ENCODE measurements at places on chromosomes 4 and X.

GRCh38 chrX:50638123-50638522 lies 167.5 kb upstream of the DGKK start:
- DNase-seq = no peak

GRCh38 chr4:125762537-125762936 lies 447.8 kb downstream of the FAT4 start:
- DNase-seq = no peak

DNA sequence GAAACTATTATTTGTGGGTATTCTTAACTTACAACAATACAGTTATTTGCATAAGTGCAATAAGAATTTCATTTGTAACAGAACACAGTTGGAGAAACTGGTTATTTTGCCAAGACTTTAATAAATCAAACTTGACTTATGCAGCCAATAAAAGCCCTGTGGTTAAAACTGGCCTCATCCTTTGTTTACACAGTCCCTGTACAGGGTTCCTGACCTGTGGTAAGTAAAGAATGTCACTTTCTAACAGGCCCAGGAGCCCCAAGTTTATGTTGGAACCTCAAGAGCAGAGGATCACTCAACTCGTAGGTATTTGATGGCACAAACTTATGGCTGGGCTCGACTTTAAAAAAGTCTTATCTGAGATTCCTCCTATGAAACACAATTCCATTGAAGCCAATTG lies 88.6 kb upstream of the PTCHD1 start:
- no peak for DNase-seq

DNA sequence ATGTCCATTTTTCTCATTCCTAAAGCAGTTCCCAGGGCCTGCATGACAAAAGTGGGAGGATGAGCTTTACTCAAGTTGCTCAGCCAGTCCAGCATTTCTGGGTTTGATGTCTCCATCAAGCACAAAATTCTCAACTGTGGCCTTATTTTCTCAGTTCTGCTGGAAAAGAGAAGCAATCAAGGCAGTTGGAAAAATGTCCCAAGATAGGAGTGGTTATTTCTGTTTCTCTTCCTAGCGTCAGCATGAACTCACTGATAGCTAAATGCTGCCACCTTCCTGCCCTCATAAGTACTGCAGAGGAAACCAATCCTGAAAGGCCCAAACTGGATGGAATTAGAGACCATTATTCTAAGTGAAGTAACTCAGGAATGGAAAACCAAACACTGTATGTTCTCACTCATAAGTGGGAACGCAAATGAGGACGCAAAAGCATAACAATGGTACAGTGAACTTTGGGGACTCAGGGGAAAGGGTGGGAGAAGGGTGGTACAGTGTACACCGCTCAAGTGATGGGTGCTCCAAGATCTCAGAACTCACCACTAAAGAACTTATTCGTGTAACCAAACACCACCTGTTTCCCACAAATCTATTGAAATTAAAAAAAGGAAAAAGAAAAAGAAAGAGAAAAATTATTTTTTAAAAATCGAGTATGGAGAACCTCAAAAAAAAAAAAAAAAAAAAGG lies 29.6 kb downstream of the ADH7 start:
- DNase-seq = peak; percentile 17

DNA sequence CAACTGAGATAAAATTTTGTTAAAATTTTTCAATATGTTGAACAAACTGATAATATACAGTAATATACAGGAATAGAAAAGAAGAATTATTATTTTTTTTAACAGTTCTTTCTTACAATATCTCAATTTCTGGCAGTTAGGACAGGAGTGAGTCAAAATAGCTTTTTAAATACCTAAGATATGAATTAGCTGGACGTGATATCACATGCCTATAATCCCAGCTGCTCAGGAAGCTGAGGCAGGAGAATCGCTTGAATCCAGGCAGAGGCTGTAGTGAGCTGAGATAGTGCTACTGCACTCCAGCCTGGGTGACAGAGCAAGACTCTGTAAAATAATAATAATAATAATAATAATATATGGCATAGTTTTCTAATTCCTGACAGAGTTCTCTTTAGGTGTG lies 1039.3 kb downstream of the STPG2 start:
- no peak for DNase-seq

- DNase-seq = no peak
Observed at GRCh38 chr4:54090804-54091623, 8.9 kb upstream of the GSX2 start.

DNA sequence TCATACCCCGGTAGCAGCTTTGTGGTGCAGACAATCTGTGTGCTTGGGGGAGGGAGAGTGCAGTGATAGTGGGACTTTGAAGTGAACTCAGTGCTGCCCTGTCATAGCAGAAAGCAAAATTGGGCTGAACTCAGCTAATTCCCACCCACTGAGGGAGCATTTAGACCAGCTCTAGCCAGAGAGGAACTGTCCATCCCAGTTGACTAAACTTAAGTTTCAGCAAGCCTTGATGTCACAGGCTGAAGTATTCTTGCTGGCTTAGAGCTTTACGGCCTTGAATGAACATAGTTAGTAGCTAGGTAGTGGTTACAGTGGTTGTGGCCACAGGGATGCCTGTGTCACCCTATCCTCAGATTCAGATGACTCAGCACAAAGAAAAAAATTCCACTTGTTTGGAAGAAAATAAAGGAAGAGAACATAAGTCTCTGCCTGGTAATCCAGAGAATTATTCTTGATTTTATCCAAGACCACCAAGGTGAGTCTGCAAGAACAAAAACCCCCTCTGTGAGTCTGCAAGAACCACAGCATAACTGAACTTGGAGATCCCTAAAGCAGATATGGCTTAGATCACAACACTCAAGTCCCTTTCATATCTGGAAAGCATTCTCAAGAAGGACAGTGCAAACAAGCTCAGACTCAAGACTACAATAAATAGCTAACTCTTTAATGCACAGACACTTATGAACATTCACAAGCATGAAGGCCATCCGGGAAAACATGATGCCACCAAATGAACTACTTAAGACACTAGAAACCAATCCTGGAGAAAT lies 39.4 kb downstream of the ADH7 start:
- no peak for DNase-seq

GRCh38 chrX:132171478-132171877 lies 43.7 kb upstream of the FRMD7 start:
- DNase-seq = no peak

GRCh38 chr4:70927502-70928137 lies 25.5 kb downstream of the MOB1B start:
- no peak for DNase-seq

- no peak for DNase-seq
Observed at GRCh38 chr4:56701161-56701480, 20.0 kb upstream of the HOPX start.

DNA sequence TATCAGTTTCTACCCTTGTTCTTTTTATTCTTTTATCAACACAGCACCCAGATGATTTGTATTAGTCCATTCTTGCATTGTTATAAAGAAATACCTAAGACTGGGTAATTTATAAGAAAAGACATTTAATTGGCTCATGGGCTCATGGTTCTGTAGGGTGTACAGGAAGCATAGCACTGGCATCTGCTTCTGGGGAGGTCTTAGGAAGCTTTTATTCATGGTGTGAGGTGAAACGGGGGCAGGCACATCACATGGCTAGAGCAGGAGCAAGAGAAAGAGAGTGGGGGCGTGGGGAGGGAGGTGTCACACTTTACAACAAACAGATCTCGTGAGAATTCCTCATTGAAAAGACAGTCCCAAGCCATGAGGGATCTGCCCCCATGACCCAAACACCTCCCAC lies 285.3 kb downstream of the SMARCA1 start:
- DNase-seq = no peak

- DNase-seq = no peak
Observed at GRCh38 chr4:106987311-106987710, 48.8 kb downstream of the DKK2 start.

DNA sequence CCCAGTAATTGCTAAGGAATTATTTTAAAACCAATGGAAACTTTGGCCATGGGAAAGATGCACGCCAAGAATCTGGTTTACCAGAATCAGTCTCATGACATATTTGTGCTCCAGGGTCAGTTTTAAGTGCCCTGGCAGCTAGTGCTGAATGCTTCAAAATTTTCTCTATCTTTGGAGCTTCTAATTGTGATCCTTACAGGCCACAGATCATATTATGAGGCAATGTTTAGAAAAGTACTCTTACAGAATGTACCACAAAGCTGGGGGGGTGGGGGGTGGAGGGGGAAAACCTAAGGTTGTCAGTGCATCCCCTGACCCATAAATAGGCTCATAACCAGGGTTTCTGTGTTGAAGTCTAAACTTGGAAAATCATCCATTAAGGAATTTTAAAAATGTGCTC lies 514.5 kb downstream of the INPP4B start:
- no peak for DNase-seq

DNA sequence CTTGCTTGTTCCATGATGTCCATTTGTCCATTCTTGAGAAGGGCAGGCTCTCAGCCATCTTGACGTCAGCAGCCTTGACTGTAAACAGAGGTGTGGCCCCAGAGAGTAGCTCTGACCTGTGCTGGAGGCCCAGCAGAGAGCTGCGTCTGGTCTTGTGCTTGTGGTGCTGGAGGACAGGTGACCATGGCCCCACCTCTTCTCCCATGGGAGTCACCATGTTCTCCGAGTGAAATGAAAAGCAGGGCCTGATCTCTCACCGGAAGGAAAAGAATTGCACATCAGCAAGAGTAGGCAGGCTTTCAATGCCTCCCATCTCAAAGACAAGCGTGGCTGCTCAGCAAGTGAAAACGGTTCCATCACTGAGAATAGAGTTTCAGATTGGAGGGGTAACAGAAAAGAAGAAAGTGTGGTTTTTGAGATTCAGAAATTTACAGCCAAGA lies 11.5 kb downstream of the PARM1 start:
- DNase-seq = no peak

GRCh38 chr4:138344054-138344453 lies 101.9 kb upstream of the SLC7A11 start:
- DNase-seq = no peak

DNA sequence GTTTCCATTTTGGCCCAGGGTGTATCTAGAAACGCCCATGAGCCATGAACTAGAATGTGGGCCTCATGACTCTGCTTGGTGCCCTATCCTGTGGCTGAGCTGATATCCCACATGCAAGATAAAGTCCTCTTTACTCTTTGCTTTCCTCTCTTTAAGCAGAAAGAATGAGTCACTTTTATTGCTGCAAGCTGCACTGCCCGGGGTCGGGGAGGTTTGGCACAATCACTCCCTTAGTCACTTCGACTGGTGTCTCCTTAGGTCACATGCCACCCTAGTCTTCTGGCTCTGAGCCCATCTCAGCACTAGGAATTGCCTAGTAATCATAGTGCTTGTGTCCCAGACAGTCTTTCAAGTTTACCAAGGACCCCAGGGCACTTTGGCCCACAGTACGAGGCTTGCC lies 75.1 kb upstream of the CXorf66 start:
- no peak for DNase-seq

GRCh38 chrX:150035531-150035930 lies 97.2 kb upstream of the EOLA2 start:
- DNase-seq = no peak

- no peak for DNase-seq
Observed at GRCh38 chr4:85772470-85772869, 297.5 kb downstream of the ARHGAP24 start.

GRCh38 chrX:40009890-40010289 lies 87.9 kb downstream of the BCOR start:
- no peak for DNase-seq

DNA sequence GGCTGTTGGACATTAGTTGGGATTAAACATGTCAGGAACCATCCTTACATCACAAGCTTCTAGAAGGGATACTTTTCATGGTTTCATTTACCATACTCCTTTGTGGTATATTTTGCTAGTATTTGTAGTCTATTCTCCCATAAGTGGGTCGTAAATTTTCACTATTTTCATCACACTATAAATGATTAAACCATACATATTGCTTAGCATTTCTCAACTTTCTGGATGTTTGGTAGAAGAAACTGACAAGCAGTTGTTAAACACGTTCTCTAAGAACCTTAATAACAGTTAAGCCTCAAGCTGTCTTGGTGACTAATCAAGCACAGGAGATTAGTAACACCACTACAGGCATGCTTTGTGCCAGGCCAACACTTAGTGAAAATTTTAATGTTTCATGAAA lies 375.5 kb downstream of the NAF1 start:
- DNase-seq = no peak

GRCh38 chr4:168724686-168725411 lies 228.0 kb downstream of the PALLD start:
- no peak for DNase-seq

DNA sequence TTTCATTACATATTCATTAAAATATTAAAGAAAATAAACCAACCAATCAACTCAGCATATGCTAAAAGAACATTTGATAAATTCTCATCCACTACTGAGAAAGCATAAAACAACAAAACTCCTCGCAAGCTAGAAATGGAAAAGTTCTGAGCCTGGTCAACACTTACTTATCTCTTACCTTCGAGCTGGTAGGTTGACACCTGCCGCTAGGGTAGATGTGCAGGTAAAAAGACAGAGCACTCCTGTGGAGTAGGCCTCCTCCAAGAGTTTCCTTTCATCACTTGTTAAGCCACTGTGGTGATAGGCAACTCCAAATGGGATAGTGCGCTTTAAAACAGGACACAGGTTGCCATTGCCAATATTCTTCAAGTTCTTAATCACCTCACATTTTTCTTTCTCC lies 18.9 kb downstream of the HELQ start:
- DNase-seq = no peak

DNA sequence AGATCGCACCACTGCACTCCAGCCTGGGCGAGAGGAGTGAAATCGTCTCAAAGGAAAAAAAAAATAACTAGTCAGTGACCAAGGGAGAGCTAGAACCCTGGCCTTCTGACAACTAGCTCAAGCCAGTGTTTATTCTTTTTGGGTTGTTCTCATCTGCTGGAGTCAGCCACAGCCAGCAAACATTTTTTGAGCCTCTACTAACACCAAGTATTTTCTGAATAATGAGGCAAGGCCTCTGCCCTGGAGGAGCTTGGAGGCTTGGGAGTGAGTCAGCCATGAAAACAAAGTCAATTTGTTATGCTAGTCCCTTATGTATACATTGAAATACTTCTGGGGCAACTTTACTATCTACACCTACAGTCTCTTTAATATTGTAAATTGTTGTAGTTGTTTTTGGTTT lies 46.5 kb downstream of the TMA16 start:
- no peak for DNase-seq
